Stimulated activated CD4-positive, alpha-beta T cell treated with anti-CD3 and anti-CD28 coated beads, Interleukin-1b, Interleukin-23, amount 100 ng/mL, for 48 hours (primary cell): ENCODE measurements at places on chromosomes 7 and 10.
A peak's percentile ranks its signal among the peaks of the same experiment; 100 is the strongest.

- no peak for DNase-seq
Observed at GRCh38 chr7:147394329-147394728, 1196.2 kb upstream of the C7orf33 start.

GRCh38 chr7:109549471-109550193 lies 980.0 kb downstream of the DNAJB9 start:
- no peak for DNase-seq

GRCh38 chr7:28957064-28957750 lies 923 bp downstream of the TRIL start:
- DNase-seq, result peak; percentile 7

DNA sequence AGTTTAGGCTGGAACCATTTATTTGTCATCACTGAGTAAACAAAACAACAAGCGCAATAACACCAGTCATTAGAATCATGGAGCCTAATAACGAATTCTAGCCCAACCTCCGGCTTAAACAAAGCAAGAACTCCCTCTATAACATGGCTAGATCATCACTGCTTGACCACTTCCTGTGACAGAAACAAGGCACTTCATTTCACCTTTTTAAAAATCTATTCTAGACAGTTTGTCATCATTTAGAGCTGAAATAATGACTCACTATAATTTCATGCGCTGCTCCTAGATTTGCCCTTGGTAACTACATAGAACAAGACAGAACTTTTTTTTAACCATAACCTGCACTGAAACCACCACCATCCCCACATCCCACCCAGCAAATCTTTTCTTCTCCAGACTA lies 81.3 kb downstream of the OSBPL3 start:
- DNase-seq, result no peak

DNA sequence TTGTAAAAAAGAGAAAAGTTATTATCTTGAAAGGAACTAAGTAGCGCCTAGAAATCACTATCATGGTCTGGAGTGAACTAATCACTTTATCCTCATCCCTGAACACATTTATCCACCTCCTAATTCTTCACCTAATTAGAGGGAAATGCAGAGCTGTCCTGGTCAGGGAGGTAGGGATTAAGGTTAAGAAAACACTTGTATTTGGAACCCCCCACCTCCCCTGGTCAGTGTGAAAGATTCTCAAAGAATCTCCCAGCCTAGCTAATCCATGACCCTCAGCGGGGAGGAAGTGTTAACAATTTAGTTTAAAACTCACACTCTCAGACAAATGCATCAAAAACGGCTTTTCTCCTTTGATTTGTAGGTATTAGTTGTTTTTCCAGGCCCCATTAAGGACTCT lies 83.8 kb downstream of the FAM204A start:
- no peak for DNase-seq

DNA sequence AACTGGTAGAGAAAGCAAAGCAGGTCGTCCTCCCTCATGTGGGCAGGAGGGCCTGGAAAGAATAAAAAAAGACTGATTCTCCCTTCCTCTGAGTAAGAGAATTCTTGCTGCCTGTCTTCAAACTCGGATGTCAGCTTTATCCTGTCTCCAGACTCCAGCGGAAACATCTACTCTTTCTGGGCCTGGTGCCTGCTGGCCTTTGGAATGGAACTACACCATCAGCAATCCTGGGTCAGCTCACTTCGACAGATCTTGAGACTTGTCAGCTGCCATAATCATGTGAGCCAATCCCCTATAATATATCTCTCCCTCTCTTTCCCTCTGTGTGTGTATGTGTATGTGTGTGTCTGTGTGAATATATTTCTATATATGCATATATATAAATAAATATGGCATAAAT lies 411.0 kb upstream of the DPP6 start:
- DNase-seq, result no peak

DNA sequence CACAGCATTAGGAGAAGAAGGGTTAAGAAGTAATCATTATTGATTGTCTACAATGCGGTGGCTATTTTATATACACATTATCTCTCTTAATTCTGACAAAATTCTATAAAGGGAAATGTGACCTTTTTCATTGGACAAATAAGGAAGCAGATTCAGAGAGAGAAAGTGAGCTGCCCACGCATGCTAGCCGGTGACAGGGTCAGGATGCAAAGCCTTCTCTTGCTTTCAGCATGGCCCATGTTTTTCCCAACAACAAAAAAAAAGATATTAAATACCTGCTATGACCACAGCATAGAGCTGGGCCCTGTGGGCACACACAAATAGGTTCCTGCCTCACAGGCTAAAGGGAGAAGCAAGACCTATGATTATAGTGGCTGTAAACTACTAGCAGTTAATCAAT lies 66.8 kb downstream of the PPP1R3C start:
- no peak for DNase-seq

DNA sequence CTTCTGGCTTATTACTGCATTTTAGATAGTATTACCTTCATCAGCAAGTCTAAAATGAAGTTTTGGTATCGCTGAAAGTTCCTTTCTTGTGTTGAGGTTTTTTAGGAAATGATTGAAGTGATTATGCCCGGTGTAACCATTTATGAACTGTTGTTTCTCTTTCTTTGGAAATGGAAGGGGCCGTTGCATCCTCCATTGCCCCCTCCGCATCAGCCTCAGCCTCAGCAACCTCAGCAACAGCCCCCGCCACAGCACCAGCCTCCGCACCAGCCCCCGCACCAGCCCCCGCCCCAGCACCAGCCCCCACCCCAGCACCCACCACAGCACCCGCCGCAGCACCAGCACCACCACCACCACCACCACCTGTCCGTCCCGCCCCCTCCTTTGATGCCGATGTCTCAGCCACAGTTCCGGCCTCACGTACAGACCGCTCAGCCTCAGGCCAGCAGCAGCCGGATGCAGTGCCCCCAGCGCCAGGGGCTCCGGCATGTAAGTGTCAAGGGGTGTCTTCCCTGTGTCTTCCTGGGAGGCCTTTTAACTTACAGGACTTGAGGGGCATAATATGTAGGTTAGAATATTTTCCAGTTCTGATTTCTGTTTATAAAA lies 72.6 kb downstream of the SHH start:
- no peak for DNase-seq

DNA sequence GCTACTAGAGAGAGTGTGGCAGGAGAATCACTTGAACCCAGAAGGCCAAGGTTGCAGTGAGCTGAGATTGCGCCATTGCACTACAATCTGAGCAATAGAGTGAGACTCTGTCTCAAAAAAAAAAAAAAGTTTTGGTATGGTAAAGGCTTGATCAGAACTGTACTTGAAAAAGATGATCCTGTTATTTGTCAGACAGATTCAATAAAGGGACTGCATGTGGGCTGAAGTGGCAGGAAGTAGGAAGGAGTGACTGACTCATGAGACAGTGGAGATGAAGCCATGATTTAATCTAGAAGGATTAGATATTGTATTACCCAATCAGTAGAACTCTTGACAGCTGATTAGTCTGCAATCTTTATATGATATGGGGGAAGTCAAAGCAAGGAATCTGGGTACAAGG lies 2.7 kb upstream of the TMEM254 start:
- DNase-seq, result peak; percentile 35

DNA sequence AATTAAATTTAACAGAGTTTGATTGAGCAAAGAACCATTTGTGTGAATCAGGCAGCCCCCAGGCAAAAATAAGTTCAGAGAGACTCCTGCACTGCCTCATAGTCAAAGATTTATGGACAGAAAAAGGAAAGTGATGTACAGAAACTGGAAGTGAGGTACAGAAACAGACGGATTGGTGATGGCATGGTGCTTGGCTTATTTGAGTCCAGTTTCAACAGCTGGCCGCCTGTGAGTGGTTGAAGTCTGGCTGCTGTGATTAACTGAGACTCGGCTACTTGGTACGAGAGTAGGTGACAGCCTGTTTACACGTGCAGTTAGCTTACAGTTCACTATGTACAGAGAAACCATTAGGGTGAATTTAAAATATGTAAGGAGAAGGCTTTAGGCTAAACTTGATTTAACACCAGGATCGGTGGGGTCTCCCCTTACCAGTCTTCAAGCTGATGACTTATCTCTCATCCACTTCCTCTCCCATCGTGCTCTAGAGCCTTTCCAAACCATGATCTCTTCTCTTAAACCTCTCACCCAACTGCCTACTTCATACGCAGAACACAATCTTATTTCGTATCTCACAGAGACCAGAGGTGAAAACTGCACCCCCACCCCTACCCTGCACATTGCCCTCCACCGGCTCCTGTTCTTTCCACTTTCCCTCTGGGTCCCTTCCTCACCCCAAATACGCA lies 5.0 kb upstream of the MSMB start:
- DNase-seq, result no peak

DNA sequence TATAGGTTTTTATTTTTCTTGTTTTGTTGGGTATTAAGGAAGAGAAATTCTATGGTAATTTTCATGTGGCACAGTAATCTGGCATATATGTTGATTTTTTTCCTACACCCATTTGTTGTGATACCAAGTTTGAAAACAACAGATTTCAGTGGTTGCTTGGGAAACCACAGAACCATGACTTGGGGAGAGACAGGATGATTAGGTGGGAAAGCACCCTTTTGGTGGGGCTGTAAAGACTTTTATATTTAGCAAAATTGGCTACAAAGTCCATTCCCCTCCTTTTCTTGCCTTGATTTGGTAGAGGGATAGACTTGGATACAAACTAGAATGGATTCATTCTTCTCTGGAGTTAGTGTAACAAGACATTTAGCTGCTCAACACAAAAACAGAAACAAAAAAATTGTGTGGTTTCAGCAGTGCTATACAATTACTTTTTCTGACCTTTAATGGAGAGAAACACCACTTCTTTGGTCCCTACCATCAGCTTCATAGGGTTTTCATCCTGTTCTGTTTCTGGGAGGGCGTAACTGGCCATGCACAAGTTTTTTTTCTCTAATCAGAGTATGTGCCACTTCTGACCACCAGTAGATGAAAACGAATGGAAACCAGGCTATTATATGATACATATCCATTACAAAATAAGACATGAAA lies 52.7 kb downstream of the FIGNL1 start:
- DNase-seq, result no peak

DNA sequence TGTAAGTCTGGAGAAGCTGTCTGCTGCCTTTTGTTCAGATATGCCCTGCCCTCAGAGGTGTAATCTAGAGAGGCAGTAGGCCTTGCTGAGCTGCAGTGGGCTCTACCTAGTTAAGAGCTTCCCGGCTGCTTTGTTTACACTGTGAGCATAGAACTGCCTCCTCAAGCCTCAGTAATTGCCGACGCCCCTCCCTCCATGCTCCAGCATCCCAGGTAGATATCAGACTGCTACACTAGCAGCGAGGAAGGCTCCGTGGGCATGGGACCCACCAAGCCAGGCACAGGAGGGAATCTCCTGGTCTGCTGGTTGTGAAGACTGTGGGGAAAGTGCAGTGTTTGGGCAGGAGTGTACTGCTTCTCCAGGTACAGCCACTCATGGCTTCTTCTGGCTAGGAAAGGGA lies 26.4 kb upstream of the CXCL12 start:
- DNase-seq, result no peak

DNA sequence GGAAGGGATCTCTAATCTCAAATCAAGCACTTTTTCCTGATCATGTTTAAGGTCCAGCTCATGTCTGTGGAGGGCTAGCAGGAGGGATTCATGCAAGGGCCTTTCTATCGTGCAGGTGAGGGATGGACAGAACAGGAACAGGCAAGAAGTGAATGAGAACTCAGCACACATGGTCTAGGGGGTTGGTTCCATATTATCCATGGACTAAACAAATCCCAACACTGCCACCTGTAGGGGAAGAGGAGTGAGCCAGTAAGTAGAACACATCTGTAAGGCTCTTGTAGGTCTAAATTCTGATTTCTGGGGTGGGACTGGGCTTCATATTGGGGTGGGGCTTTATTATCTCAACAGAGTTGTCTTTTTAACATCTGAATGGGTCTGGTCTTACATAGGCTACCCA lies 138.0 kb upstream of the TARP start:
- peak; percentile 19 for DNase-seq

DNA sequence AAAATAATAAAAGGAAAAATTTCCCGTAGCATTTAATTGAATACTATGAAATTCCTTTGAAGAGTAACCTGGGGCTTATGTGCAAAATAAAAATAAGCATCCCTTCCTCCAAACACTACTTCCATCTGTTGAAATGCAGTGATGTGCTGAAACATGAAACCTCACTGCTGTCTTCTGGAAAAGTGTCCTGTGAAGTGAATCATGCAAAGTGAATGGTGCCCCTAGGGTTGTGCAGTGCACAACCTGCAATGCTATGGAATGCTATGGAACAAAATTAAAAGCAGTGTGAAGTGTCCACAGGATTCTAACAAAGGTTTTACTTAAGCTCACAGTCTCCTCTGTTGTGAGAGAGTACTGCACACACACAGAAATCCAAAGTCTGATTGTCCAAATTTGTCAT lies 480.9 kb downstream of the ETV1 start:
- no peak for DNase-seq

DNA sequence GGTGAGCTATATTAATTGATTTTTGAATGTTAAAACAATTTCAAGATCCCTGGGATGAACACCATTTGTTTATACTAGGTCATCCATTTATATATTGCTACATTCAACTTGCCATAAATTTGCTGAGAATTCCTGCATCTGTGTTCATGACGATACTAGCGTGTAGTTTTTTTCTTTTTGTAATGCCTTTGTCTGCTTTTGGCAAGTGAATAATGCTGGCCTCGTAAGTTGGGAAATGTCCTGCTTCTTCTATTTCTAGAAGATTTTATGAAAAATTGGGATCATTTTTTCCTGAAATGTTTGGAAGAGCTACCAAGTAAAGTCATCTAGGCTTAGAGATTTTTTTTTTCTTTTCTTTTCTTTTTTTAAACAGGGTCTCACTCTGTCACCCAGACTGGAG lies 12.9 kb upstream of the MEST start:
- DNase-seq, result no peak

DNA sequence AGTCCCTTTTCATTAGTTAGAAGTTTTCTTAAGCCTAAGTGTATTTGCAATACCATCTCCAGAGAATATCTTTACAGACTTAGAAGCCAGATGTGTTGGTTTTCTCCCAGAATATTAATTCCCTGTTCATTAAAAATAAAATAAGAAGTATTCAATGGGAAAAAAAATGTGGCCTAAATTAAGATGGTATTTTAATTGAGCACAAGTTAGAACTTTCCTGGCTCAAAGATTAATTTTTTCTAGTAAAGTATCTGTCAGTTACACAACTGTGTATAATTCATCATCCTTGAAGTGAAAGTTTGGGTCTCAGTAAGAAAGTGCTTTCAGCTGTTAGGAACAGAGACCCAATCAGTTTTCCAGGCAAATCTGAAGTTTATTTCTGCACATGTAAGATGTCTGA lies 1179.5 kb upstream of the C7orf33 start:
- no peak for DNase-seq

GRCh38 chr10:120085096-120085796 lies 192.7 kb downstream of the SEC23IP start:
- DNase-seq, result no peak

DNA sequence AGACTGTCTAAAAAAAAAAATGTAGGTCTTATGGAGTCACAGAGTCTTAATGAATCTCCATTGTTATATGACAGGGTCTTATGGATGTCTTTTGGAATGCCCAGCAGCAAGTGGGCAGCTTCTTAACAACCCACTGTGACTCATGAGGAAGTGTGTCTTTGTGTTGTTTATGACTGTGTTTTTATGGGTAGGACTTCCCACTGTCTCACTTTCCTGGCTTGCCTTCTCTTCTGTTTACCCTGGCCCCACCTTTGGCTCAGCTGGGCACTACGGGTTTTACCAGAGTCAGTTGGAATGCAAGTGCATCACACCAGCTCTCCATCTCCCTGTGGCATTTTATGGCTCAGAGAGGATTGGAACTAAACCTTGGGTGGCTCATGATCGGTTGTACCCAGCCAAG lies 580.5 kb downstream of the AUTS2 start:
- DNase-seq, result no peak
